Adipose tissue (tissue), 3 donors: ENCODE measurements at places on chromosomes 16 and 17. TPM values are rescaled to one million over a fixed set of nuclear protein-coding genes. Genes with fewer than 3 reads are reported as not detected.

The GAS2L2 gene
- 0.22 TPM for polyA plus RNA-seq

The ZNF689 gene
- 4.2 TPM for polyA plus RNA-seq

The HCRT gene
- not detected for polyA plus RNA-seq

The RAB37 gene
- 1.7 TPM for polyA plus RNA-seq

The SLC5A10 gene
- 0.11 TPM for polyA plus RNA-seq

The DOC2B gene
- polyA plus RNA-seq: 19.1 TPM

The MYH3 gene
- polyA plus RNA-seq: 1.1 TPM

The HSD11B2 gene
- 5.4 TPM for polyA plus RNA-seq

The PHKB gene
- polyA plus RNA-seq: 16.7 TPM

The CSH1 gene
- not detected for polyA plus RNA-seq

The FBXL20 gene
- polyA plus RNA-seq: 4.5 TPM

The SPNS2 gene
- 32.8 TPM for polyA plus RNA-seq

The LITAF gene
- polyA plus RNA-seq: 181 TPM

The RPL27 gene
- polyA plus RNA-seq: 3,127 TPM

The NOL11 gene
- polyA plus RNA-seq: 27.8 TPM

The TRAP1 gene
- 52.4 TPM for polyA plus RNA-seq

The TUBG1 gene
- 36.6 TPM for polyA plus RNA-seq

The ETV4 gene
- polyA plus RNA-seq: 0.91 TPM

The IL4R gene
- 29.7 TPM for polyA plus RNA-seq

The KRTAP3-1 gene
- not detected for polyA plus RNA-seq

The EVPLL gene
- polyA plus RNA-seq: not detected

The NPW gene
- polyA plus RNA-seq: 0.54 TPM

The EPN3 gene
- polyA plus RNA-seq: 0.67 TPM

The GAST gene
- polyA plus RNA-seq: not detected

The FTSJ3 gene
- 14.5 TPM for polyA plus RNA-seq

The TBC1D3C gene
- polyA plus RNA-seq: not detected

The ANKRD13B gene
- 7.9 TPM for polyA plus RNA-seq

The PRKCA gene
- polyA plus RNA-seq: 2.3 TPM

The PMFBP1 gene
- polyA plus RNA-seq: 0.56 TPM

The SPPL2C gene
- not detected for polyA plus RNA-seq

The ALDH3A2 gene
- polyA plus RNA-seq: 41.0 TPM

The JUP gene
- 36.9 TPM for polyA plus RNA-seq

The SIRT7 gene
- polyA plus RNA-seq: 19.0 TPM

The C16orf74 gene
- polyA plus RNA-seq: 0.54 TPM
